ENCODE measurements at places on chromosomes 3 and 15.

DNA sequence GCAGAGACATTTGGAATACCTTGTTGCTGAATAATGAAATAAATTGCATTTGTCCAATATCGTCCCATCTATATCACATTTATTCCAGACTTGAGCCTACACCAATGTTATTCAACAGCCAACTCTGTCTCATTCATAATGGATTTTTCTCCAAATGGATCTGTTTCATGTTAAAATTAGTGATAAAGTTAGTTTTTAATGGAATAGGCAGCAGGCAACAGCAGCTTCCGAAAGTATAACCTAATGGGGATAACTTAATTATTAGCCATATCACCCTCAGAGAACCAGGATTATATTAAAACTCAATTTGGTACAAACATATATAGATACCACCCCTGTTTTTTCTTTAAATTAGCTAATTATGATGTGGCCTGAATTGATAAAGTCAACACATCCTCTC, 86.5 kb upstream of the ICE2 start:
- DNase-seq: no peak

GRCh38 chr15:48324949-48325348, 6.3 kb upstream of the DUT start:
- DNase-seq: no peak

- no peak for DNase-seq
Measured at GRCh38 chr3:127174284-127174683, 18.6 kb upstream of the PRR23E start.

GRCh38 chr15:41263891-41264351, 32.9 kb downstream of the CHP1 start:
- no peak for DNase-seq

GRCh38 chr3:76997733-76998132, 42.2 kb upstream of the ROBO2 start:
- DNase-seq: peak; percentile 33

Data from kidney (tissue), 22 donors.